ENCODE measurements at places on chromosomes 7 and 10.

- DNase-seq = no peak
These were observed 760 bp downstream of the CBX3 start for GRCh38 chr7:26202019-26202990.

DNA sequence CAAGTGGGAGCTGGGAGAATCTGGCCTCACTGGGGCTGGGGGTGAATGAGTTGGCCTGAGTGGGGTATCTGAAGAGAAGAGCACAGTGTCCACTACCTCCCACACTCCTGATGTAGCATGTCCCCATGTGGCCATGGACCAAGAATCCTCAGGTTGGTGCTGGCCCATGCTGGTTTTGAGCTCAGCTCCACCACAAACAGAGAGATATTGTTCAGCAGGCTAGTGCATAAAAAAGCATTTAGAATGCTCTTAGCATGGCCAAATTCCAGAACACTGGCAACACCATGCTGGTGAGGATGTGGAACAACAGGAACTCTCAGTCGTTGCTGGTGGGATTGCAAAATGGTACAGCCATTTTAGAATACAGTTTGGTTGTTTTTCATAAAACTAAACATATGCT lies 61.4 kb downstream of the FRMPD2 start:
- DNase-seq = no peak

DNA sequence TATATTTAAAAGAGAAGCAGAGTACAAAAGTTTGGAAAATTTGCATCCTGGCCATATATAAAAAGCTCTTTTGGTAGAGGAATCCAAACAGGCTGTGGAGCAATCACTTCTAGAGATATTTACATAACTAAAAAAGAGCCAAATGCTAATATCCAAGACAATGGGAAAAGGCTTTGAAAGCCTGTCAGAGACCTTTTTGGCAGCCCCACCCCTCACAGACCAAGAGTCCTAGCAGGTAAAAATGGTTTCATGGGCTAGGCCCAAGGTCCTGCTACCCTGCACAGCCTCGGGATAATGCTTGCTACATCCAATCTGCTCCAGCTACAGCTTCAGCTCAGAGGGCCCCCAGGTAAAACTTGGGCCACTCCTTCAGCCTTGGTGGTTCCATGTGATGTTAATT lies 430.2 kb upstream of the KCND2 start:
- DNase-seq = no peak

DNA sequence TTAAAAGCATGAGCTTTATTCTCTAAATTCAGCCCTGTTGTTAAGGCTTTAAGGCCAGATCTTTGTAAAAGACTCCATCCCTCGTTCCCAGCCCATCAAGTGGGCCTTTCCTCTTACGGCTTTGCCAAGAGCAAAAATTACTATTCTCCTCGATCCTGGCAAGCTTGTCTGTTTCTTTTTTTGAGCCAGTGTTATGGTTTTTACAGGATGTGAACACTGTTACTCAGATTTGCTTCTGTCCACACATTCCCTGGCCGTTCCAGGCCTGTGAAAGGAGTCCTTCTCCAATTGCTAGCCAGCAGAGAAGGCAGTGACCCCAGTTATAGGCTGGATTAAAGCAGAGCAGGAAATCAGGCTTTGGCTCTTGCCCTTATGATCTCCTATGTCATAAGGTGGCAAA lies 47.0 kb upstream of the EPC1 start:
- no peak for DNase-seq

DNA sequence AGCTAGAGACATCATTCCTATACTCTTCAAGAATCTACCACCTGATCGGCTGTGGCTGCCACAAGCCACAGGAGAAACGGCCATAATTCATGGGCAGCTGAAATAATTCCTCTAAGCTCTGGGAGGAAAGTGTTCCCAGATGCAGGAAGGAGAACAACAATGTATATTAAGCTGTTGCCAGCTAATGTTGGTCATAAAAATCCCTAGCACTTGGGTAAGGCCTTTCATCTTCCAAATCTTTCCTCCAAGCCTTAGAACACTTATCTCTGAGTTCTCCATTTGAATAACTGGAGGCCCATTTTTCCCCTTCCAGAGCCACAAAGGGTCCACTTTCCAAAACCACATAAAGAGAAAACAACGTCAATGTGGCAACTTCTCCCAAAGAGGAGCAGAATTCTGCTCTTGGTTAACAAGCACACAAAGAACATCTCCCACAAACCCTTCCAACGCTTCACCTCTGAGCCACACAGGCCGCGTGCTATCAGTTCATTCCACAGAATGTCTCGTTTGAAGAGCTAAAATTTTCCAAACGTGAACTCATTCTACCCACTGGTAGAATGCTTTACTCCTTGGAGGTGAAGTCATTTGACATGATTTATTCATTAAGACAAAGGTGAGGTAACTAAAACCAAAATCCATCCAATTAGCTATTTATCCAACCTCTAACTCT lies 11.2 kb downstream of the KCNMA1 start:
- DNase-seq = no peak

- DNase-seq = no peak
These were observed 9.5 kb downstream of the SRRM3 start for GRCh38 chr7:76211216-76211615.

DNA sequence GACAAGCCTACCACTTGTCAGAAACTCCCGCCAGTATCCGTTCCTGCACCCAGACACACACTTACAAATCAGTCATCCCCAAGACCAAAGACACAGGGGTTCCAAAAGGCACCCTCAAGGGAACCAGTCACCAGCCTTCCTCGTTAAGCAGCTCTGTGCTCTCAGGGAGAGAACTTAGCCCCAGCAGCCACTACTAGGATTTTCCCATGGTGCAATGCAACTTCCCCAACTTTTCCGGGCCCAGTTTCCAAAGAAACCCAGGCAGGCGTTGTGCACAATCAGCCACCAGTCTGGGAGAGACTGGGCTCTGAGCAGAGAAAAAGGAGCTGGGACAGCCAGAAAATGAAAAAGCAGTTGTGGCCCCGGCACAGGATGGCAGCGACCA lies 1.2 kb downstream of the DLG5 start:
- no peak for DNase-seq

DNA sequence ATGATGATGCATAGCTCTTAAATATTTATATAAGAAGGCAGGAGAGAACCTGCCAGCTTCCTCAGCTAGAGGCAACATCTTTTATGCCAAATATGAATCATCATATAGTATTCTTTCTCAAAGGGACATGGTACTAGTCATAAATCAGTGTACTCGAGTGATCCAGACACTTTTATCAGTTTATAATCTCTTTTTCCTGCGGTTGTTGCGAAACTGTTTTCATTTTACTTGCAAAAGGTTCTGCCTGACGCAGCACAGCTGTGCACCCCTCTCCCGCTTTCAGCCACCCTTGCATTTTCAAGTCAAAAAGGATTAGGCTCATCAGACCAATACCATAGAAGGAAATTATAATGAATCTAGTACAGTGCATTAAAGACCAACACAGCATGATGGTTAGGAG lies 332.3 kb upstream of the PRKCQ start:
- DNase-seq = no peak
